ENCODE measurements at places on chromosomes 4 and X.

- peak; percentile 55 for DNase-seq
These were observed 4.2 kb upstream of the LEF1 start for GRCh38 chr4:108172753-108173598.

DNA sequence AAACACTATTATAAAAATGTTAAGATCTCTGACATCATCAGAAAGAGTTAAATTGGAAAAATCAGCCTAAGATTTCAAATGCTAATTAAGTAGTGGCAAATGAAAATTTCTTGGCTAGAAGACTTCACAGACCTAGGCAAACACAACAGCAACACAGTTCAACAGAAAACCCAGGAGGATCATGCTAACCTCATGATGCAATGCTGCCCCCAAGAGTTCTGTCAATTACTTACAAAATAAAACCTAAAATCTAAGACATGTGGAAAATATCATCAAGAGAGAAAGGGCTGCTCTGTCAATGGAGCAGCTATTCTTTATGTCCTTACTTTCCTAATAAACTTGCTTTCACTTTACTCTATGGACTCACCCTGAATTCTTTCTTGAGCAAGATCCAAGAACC, 21.0 kb downstream of the S100G start:
- no peak for DNase-seq

GRCh38 chr4:158496030-158496741, 25.5 kb upstream of the RXFP1 start:
- no peak for DNase-seq

GRCh38 chr4:81227968-81228367, 12.9 kb upstream of the PRKG2 start:
- no peak for DNase-seq

- no peak for DNase-seq
These were observed 894.8 kb upstream of the EPHA5 start for GRCh38 chr4:66564901-66565651.

DNA sequence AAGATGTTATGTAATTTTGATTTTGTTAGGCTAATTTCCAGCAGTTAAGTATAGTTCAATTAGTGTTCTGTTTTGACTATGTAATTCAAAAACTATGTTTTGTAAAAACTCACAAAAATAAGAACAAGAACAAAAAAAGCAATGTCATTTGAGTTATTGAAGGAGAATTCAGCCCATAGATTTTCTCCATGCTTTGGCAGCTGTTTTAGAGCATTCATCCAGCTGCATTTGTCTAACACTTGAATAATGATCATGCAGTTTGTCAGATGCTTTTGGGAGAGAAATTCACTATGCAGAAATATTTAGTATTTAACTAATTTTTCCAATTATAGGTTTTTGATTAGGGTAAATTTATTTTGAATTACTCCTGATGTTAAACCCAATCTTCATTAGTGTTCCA, 14.2 kb downstream of the CPE start:
- no peak for DNase-seq

- no peak for DNase-seq
These were observed 60.0 kb downstream of the SLC9B1 start for GRCh38 chr4:102959496-102959895.
